Amniotic stem cell (primary cell): ENCODE measurements at places on chromosomes 2 and 18.

- no peak for DNase-seq
Observed at GRCh38 chr2:86825036-86825692, 34.5 kb upstream of the CD8A start.

- no peak for DNase-seq
Observed at GRCh38 chr2:67561457-67561965, 164.4 kb downstream of the ETAA1 start.

DNA sequence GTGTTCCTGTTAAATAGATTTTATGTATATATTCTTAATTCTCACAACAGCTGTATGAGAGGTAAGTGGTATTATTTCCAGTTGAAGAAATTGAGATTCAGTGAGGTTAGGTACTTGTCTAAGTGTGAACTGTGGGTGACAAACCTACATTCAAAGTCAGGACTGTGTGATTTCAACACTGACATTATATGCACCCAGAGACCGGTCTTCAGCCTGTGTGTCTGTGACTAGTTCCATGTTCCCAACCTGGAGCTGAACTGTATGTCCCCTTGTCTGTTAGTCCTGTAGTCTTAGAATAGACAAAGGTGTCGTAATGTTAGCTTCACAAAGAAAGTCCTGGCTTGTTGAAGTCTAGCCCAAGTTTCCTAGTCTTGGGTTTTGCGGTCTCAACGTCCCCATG lies 17.4 kb downstream of the PLEKHB2 start:
- no peak for DNase-seq

DNA sequence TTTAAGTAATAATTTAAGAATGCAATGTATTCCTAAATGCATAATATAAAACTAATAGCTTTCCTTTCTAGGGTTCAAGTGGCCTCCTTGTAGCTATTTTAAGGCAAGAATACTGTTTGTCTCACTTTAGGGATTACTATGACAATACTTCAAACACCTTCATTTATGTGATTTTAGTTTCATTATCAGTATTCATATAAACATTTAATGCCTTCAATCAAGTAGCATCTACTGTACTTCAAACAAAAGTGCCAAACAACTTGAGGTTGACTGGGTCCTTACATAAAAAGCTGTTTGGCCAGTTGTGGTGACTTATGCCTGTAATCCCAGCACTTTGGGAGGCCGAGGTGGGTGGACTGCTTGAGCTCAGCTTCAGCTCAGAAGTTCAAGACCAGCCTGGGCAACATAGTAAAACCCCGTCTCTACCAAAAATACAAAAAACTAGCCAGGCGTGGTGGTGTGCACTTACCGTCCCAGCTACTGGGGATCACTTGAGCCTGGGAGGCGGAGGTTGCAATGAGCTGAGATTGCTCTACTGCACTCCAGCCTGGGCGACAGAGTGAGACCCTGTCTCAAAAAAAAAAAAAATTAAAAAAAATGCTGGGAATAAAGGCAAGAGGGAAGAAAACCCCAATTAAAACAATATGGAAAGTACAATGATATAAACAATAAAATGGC lies 9.3 kb downstream of the MEX3C start:
- DNase-seq = no peak

GRCh38 chr2:84459944-84460429 lies 907 bp upstream of the SUCLG1 start:
- no peak for DNase-seq

DNA sequence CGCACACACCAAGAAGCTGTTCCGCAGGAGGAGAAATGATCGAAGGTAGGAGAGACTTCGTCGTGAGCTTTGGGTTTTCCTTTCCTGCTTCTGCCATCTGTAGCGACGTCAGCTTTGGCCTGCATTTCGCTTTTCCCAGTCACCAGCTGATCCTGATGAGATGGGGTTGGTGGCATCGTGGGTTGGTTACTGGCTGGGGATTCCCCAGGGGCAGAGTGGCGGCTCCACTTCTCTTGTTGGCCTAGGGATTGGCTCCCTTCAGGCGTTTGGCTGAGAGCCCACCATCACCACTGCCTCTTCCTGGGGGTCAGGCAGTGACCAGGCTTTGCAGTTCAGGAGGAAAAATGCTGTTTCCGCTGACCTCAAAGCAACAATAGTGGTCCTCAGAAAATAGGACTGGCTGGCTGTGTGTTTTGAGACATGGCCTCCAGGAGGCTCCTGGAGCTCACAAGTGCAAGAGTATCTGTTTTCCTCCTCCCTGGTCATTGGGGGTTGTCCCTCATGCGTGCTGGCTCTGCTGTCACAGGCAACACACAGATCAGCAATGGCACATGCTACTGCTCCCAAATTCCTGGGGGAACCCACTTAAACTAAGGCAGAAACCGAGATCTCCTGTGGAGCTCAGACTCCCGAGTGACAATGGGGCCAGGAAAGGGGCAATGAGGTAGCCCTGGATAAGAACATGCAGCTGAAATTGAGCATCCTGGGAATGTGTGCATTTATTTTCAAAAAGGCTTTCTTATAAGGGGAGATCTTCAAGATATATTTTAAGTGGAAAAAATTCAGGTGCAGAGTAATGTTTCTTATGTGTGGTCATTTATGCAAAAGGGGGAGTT lies 173.0 kb downstream of the CTIF start:
- no peak for DNase-seq

DNA sequence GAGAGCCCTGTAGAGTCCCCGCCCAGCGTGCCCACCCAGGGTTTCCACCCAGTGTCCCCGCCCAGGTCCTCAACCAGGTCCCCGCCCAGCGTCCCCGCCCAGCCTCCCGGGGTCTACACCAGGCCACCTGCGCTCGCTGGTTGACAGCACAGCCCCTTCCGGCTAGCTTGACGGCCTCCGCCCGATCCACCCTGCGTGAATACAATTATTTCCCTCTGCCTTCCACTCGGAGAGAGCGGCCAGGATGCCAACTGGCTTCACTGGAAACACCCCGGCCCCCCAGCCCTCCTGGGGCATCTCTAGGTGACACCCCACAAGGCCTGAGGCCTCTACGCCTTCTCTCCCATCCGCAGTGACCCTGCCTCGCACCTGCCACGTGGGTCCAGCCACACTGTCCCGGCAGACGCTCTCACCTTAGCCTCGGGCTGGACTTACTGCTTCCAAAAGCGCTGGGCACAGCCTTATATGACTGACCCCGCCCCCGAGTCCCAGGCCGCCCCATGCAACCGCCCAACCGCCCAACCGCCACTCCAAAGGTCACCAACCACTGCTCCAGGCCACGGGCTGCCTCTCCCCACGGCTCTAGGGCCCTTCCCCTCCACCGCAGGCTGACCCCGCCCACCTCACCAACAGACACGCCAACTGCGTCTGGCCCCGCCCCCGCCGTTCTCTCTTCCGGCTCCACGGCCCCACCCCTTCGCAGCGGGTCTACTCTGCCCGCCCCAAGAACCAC lies 188.1 kb downstream of the LAMA1 start:
- DNase-seq = no peak

GRCh38 chr2:77147153-77147552 lies 375.0 kb downstream of the LRRTM4 start:
- DNase-seq = no peak

DNA sequence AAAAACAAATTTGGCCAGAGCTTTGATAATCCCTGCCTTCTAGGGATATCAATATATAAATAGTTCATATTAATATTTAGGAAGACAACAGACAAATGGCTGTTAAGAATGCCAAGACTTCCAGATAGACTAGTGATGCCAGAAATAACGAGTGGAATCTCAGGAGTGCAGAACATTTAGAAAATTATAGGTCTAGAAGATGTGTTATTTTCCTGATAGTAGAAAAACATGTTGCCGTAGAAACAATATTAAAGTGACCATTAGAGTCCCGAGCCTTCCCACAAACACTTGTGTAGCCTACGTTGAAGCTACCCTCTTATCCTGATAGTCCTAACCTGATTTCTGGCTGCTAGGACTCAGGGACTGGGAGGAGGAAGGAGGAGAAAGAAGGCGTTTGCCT lies 54.3 kb upstream of the ITGA6 start:
- no peak for DNase-seq

DNA sequence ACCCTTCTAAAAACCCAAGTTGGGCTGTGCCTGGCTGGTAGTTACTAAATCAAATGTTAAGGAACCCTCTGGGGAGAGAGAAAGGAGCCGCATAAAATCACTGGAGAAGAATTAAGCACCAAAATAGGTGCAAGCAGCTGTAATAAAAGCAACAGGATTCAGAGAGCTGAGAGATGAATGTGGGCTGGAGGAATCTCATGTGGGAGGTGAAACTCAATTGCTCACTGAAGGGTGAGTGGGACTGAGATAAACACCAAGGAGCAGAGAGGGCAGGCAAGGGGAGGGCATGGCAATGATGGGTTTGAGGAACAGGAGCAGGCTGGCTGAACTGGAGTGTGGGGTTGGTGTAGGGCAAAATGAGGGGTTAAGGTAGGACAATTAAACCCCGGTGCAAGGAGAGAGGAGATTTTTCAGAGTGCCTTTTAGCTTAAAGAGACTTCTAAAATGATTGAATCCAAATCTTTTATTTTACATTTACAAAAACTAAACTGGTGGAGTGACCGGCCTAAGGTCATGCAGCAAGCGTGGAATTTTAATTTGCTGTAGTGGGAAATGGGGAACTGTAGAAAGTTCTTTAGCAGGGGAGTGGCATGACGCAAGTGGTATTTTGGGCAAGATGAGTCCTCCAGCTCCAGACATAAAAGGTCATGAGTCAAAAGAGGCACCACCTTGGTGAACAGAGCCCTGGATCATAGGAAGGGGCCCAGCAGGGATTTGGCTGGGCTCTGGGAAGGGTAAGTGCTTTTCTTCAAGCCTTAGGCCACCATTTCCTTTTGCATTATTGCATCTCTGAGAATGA lies 10.5 kb downstream of the PLB1 start:
- no peak for DNase-seq

- DNase-seq = peak; percentile 54
Observed at GRCh38 chr2:224885836-224886547, 156.3 kb downstream of the DOCK10 start.

- no peak for DNase-seq
Observed at GRCh38 chr2:150230004-150230403, 257.5 kb downstream of the RND3 start.

GRCh38 chr18:46859855-46860254 lies 57.5 kb downstream of the PIAS2 start:
- no peak for DNase-seq

- peak; percentile 74 for DNase-seq
Observed at GRCh38 chr2:219142329-219142728, 18.3 kb downstream of the NHEJ1 start.

- DNase-seq = no peak
Observed at GRCh38 chr2:203799908-203800307, 67.7 kb upstream of the CTLA4 start.

DNA sequence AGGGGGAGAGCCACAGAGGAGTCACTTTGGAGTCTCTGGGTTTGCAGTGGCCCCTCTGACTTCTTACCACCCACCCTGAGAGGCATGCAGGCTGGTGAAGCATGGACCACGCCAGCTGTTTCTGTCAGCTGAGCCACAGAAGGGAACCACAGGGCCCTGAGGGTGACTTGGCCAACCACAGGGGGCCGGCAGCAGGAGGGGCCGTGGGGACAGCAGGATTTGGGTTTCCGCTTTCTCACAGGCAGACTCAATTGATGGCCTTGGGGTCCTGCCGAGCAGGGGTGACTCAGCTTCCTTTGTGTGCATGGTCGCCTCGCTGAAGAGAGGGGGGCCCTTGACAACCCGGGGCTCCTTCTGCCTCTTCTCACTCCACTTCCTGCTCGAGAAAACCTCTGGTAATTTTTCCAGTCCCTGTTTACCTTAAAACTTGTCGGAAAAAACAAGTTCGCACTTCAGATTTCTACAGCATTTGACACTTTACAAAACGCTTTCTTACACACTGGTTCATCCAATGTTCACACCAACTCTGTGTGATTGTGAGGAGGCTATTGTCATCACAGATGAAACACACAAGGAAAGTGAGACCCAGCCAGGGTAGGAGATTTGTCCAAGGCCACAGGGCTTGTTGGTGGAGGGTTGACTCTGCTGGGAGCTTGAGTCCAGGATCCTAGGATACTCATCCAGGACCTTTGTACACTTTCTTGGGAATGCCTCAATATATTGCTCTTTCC lies 311.2 kb downstream of the LPIN1 start:
- no peak for DNase-seq

DNA sequence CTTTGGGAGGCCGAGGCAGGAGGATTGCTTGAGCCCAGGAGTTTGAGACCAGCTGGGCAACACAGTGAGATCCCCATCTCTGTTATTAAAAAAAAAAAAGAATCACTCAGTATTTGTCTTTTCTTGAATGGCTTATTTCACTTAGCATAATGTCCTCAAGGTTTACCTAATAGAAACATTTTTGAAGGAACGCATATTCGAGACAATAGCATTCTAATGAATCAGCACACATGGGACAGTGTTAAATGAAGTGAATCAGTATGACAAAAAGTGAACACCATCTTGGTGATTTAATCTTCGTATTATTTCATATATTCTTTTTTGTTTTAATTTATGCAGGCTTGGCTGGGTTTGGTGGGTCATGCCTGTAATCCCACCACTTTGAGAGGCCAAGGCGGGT lies 44.7 kb downstream of the WIPF1 start:
- DNase-seq = no peak

DNA sequence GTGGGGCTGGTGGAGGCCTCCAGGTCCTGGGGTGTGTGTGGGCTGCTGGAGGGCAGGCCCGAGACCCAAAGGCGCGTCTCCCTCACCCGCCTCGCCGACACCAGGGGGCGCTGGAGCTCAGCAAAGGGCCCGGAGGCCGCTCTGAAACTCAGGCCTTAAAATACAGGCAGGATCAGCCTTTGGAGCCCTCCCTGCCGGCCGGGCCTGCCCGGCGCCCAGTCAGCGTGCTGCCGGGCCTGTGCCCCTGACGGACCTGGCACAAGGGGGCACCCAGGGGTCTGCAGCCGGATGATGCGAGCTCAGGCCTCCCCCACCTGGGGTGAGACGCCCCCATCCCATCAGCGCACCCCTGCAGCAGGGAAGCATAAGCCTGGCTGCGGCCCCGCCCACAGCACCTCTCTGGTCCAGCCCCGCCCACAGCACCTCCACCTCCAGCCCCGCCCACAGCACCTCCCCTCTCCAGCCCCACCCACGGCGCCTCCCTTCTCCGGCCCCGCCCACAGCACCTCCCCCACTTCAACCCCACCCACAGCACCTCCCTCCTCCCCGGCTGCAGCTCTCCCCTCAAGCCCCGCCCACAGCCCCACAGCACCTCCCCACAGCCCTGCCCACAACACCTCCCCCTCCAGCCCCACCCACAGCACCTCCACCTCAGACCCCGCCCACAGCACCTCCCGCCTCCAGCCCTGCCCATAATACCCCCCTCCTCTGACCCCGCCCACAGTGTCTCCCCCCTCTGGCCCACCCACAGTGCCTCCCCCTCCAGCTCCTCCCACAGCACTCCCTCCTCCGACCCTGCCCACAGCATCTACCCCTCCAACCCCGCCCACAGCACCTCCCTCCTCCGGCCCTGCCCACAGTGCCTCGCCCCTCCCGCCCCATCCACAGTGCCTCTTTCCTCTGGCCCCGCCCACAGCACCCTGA lies 92.8 kb upstream of the OTOS start:
- DNase-seq = peak; percentile 64
